Tongue (tissue), 3 donors: ENCODE measurements at places on chromosomes 5 and 9.

DNA sequence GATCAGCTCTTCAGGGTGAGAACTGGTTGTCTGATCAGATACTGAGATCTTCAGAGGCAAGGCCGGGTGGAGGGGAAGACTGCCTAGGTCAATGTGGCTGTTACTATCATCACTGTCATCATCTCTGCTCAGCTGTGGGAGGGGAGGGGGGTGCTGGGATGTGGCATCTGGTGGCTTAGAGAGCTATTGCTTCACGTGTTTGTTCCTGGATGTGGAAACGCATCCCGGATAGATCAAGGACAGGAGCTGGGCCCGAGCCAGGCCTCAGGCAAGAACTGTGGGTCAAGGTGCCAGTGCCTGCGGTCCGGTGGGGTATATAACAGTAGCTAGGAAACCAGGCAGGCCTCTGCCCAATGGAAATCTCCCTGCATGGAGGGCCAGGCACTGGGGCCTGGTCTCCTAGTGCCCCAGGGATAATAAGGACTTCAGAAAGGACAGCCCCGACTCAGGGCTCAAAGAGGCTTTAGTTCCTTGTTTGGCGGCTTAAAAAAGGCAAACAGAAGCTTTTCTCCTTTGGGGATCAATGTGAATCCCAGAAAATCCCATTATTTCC lies 30.3 kb upstream of the TIFAB start:
- no peak for DNase-seq

DNA sequence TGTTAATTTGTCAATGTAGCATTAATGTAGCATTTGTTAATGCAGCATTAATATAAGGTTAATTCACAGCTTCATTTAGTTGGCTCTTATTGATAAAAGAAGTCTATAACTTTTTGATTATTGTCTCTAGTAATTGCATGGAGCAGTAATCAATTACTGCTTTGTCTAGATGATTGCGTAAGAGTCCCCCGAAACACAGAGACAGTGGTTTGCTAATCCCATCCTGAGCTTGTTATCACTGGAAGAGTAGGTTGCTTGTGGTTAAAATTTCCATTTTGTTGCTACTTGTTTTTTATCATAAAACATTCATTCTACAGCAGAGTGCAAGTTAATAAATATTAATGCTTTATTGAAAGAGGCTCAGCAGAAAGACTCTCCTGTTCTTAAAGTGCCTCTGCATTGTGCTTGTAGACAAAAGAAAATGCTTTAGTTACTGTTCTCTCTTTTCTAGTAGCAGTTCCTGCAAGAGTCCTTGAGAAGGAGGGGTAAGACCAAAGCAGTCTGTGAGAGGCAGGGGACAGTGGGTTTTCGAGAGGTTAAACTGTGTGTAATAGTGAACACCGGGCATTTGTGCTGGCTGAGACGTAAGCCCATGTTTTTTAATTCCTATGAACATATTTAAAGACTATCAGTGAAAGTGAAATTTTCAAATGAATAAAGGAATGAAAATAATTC lies 291.7 kb downstream of the TRPM3 start:
- no peak for DNase-seq

GRCh38 chr5:56077796-56078233 lies 83.1 kb upstream of the IL6ST start:
- no peak for DNase-seq

GRCh38 chr9:109182940-109183798 lies 16.1 kb upstream of the FRRS1L start:
- peak; percentile 25 for DNase-seq

- peak; percentile 46 for DNase-seq
Measured at GRCh38 chr5:124956471-124957029, 210.1 kb upstream of the ZNF608 start.

- DNase-seq, result peak; percentile 36
Measured at GRCh38 chr5:11384441-11385250, 519.6 kb downstream of the CTNND2 start.

- peak; percentile 32 for DNase-seq
Measured at GRCh38 chr5:161230221-161230620, 316.3 kb downstream of the GABRB2 start.

- DNase-seq, result peak; percentile 7
Measured at GRCh38 chr9:92008041-92008440, 58.0 kb upstream of the ROR2 start.

DNA sequence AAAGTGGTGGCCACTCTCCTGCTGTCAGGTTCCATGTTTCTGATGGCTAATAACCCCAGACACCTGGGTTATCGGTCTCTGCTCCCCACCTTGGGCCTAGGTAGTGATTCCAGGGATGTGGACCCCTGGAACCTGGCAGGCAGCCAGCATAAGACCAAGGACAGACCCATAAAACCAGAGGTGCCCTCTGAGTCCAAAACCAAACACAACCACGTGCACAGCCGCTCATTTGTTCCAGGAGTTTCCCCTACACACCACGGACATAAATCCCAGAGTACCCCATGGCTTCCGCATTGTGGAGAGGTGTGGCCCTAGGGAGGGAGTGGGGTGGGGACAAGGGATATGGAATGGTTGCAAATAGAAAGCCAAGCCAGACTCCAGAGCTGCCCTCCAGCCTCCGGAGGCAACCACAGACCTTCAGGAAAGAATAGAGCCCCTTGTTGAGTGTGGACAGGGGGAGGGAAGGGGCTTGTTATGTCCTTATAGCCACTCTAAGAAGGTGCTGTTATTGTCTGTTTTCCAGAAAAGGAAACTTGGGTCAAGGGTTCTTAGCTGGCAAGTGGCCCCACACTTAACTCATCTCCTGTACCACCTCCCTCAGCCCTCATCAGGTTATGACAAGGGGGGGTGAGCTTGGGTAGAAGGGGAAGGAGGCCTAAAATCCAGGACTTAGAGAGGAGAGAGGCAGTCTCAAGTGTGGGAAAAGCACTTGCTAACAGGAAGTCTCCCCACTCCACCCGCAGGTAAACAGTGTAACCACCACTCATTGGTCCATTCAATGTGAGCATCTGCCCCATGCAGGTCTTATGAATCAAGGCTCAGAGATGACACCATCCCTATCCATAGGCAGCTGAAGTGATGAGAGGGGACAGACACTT lies 23.6 kb upstream of the CYSTM1 start:
- no peak for DNase-seq

GRCh38 chr9:136148766-136149165 lies 30.1 kb upstream of the TMEM250 start:
- no peak for DNase-seq

DNA sequence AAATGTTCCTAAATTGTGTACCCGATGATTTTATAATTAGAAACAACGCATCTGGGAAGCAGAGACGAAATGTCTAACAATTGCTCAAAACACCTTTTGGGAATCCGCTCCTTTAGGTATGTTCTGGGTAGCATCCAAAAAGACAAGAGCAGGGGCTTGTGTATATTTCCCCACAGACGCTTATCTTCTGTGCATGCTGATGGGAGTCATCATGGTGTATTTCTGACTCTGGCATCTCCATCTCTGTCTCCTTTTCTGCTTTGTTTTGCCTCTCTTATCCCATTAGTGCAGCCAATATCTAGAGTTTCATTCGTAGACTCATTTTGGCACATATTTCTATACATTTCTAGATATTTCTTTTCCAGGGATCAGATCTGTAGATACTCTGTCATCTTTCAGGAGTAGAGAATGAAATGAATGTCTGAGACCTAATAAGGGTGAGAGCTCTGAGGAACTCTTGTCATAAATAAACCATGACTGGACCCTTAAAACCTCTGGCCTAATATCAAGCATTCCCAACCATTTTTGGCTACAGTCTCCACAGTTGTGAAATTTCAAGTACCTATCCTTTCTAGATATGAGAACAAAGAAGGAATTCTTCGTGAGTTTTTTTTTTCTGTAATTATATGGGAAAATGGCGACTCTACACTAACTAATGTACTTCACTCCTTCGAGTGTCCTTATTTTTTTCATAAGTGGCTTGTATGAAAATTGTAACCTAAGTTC lies 508.2 kb downstream of the ACTL7B start:
- DNase-seq, result no peak

DNA sequence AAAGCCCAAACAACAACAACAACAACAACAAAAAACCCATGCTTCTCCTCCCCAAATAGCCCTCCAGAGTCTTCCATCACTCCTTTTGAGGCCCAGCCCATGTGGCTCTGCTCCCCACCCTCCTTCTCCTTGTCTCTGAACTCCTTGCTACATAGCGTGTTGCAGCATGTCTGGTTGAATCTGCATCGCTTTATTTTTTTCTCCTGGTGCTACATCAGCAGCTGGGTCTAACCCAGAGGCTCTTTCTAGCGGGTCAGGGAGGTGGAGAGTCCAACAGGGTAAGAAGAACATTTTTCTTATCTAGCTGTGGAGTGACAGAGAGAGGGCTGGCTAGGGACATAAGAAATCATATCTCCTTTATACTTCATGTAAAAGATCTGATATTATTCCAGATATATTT lies 18.4 kb downstream of the NXNL2 start:
- no peak for DNase-seq

GRCh38 chr5:155057626-155058025 lies 44.1 kb downstream of the KIF4B start:
- DNase-seq, result no peak

DNA sequence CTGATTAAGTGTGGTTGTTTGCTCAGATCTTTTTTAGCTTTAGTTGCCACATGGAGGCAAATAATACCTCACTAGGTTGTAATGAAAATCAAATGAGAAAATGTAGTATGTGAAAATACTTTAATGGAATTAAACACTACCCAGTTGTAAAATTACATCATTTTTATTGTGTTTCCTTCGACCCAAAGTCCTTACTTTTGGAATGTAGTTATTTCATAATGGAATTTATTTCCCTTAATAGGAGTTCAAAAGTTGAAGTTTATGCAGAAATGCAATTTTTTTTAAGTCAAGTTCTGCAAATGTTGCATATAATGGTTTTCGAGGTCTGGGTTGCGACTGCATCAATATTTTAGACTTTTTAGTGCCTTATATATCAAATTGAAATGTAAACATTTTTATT lies 31.0 kb downstream of the TNPO1 start:
- DNase-seq, result peak; percentile 13

DNA sequence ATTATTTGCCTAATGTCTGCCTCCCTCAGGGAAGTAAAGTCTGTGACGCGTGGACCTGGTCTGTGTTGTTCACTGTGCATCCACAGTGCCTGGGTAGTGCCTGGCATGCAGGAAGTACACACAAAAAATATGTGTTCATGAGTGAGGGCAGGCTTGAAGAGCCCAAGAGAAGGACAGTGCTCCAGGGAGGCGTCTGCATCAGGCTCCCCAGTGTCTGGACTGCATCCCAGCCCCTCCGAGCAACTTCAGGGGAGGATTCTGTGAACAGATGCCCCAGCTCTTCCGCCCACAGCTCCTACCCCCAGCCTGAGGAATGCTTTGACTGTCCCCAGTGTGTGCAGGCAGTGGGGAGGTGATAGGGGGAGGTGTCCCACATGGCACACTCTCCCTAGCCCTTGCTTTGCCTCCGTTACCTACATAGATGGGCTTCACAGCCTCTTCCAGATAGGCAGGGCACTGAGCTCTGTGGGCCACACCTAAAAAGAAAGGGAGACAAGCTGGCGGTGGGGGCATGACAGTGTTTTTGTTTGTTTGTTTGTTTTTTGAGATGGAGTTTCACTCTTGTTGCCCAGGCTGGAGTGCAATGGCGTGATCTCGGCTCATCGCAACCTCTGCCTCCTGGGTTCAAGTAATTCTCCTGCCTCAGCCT lies 25.4 kb downstream of the IRF1 start:
- DNase-seq, result peak; percentile 28

DNA sequence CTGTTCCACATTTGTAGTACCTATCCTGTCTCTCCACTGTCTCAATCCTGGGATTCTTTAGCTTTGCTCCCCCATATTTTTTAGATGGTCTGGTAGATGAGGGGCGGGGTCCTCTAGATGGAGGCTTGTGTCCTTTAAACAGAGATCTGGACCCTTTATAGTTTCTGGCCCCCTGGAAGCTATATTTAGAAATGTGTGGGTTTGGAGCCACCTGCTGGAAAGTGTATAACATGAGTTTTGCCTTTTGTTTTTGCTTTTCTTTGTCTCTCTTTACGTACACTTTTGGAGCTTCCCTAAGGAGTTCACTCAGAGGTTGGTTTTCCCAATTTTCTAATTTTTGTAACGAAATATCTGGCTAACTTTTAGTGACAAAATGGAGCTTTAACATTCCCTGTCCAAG lies 110.7 kb downstream of the CFAP95 start:
- no peak for DNase-seq

- DNase-seq, result no peak
Measured at GRCh38 chr5:145441228-145441627, 393.9 kb downstream of the PRELID2 start.

DNA sequence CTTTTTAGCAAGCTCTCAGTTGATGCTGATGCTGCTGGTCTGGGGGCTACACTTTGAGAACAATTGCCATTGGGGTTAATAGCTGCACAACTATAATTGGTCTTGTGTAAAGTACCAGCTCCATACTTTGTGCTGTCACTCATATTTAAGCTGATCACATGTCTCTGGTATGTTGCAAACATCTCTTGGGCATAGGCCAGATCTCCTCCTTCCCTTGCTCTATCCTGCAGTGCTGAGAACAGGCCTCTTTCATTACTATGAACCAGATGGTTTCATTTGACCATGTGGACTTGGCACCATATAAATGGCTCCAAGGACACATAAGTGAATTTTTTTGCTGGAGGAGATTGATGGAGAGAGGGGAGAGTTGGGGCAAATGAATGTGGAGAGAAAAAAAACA lies 48.4 kb downstream of the DMRT2 start:
- DNase-seq, result peak; percentile 25

- DNase-seq, result no peak
Measured at GRCh38 chr5:27810458-27810857, 772.1 kb upstream of the CDH9 start.

GRCh38 chr9:134505032-134505431 lies 136.6 kb upstream of the COL5A1 start:
- DNase-seq, result no peak

- DNase-seq, result no peak
Measured at GRCh38 chr5:59115345-59115744, 532.5 kb downstream of the RAB3C start.

DNA sequence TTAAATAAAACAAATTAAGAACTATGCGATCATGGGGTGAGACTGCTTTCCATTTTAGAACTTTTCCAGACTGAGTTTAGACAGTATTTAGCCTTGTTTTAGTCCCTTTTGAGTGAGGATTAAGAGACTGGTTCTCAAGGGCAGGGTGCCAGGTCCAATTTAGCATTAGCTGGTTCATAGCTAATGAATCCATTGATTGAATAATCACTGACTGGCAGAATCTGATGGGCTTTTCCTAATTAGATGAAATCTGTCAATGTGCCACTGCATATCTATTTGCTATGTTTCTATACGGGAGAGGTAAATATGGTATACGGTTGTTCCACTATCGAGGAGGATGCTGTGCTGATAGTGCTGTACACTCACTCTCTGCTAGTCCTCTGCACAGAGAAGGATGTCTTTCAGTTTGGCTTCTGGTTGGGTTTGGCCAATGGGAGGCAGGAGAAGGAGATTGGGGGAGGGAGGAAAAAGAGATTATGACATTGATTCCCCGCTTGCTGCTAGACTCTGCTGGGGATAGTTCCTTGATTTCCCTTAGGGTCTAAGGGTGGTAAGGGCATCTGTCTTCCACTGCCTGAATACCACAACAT lies 496.6 kb downstream of the CTNND2 start:
- no peak for DNase-seq

DNA sequence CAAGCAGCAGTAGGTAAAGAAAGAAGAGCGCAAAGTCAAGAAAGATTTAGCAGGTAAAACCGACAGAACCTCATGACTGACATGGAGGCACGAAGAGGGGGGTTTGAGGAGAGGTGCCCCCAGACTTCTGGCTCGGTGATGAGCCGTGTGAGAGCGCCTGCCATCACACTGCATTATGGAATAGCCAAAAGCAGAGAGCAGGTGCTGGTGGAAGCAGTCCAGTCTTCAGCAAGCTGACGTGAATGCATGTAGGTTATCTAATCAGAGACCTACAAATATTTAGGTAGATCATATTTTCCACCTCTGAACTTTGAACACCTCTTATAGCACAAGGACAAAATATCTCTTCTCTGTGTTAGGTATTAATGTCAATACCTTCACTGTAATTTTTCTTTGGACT lies 68.4 kb downstream of the RNF130 start:
- no peak for DNase-seq
